ENCODE measurements at places on chromosomes 2 and 18.

DNA sequence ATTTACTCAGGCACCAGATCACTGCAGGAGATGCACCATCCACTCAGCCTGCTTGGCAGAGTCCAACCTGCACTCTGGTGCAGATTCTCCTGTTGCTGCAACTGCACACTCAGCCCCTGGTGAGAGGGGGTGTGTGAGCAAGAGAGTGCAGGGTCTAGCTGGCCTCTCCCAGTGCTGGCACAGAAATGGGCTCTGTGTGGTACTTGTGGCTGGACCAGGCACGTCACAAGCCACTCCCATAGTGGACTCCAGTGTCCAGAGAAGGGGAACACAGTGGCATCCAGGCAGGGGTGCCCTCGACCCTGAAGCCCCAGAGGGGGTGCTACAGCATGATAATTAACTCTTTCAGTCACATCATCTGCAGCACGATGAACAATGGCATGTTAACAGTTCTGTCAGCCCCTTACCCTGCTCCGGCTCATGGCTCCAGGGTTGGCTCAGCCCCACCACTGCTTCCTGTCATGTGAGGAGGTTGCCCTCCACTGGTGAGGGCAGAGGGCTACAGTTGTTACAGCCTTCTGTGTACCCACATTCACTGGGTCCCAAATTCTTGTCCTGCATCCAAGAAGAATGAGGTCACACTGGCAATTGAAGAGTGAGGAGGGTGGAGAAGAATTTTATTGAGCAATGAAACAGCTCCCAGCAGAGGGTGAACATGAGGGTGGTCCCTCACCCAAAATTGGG, 135.7 kb downstream of the EVA1A start:
- DNase-seq: no peak

DNA sequence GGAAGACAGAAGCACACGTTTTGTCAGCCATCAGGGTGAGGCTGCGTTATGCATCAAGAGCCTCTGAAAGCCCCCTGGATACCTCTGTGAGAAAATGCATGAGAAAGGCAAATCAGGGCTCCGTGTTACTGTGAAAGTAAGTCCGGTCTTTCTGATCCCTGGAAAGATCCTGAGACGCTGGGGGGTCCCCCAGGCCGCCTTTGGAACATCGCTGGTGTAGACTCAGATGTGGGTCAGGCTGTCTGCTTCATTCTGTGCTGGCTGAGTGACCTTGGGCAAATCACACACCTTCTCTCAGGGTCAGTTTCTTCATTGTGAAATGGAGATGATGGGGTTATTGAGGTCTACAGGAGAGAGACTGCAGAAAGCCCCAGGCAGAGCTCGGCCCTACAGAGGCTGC, 42.0 kb upstream of the HS6ST1 start:
- no peak for DNase-seq

GRCh38 chr2:143934626-143935481, 585.1 kb downstream of the ZEB2 start:
- no peak for DNase-seq

DNA sequence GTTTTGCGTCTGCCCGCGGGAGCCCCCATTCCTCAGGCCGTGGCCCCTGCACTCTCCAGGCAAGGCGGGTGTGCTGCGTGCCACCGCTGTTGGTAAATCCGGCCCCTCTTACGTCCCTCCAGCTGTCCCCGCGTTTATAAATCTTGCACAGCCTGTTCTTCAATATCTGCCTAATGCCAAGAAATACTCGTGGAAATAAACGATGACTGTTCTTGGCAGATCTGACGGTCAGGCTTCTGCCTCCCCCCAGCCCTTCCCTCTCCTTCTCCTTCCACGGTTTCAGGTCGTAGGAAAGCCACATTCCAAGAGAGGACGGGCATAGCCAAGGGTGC, 20.5 kb downstream of the ODC1 start:
- no peak for DNase-seq

DNA sequence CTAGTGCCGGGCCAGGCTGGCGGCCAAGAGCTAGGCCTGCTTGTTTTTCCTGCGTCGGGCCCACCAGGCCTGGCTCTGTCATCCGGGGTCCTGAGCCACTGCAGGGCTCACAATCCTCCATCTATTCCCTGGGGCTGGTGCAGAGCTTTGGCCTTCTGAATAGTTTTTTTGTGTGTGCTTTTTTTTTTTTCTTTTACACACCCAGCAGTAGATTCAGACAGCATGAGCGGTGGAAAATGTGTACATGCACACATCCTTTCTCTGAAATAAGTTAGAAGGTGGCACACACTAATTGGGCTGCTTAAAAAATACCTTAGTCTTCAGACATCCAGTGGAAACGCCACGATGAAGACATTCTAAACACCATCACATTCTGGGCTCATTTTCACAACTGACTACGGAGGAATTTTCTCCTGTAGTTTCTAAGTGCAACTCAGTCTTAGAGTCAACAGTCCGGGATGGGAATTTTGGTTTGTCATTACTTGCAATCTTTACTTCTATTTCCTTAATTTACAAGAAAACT, 6.1 kb downstream of the ZFP36L2 start:
- no peak for DNase-seq

DNA sequence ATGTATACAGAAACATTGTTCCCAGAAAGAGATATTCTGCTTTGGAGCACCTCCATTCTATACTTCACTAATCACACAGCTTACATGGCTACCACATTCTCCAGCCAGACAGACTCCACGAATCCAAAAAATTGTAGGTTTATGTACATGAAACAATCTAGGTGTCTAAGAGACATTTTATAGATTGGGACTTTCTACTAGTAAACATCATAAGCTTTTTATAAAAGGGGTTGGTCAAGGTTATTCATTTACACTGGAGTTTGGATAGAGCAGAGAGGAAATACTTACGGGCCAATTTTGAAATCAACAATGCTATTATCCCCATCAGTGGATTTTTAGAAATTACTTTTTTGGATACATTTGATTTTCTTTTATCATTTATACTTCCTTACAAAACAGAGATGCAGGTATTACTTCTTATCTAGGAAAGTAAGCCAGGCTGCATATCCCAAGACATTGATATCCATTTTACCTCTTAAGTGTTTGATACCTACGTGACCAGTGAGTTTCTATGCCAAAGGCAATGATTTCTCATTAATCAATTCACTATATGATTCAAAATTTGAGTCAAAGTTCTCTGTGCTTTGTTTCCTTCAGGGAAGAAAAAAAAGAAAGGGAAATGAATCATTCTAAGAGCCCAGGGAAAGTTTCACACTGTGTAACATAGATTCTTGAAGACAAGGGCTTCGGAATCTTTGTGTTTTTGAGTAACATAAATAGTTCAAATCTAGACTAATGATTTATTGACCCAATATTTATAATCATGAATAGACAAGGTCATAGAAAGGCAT, 140.5 kb downstream of the PTH2R start:
- DNase-seq: no peak

- no peak for DNase-seq
Observed at GRCh38 chr2:218516614-218517013, 51.5 kb downstream of the USP37 start.

DNA sequence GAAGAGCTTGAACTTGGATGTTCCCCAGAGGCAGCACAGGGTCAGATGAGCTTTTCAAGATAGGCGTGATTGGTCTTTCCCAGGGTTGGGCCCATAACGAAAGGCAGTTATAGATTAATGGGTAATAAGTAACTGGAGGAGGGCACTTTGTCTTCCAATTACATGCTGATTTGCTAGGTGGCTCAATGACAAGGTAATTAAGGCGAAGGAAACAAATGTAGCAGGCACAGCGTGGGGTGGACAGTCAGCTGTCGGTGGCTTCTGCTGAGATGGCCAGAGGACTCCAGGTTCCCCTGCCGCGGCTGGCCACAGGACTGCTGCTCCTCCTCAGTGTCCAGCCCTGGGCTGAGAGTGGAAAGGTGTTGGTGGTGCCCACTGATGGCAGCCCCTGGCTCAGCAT, at the start of gene UGT1A4:
Gene UGT1A4 (plus strand): TSS at position 185 of the 400 bp plus-strand sequence. CDS start 85 bp downstream, at position 270.
- DNase-seq: no peak

GRCh38 chr2:217206907-217207698, 347.2 kb upstream of the TNP1 start:
- DNase-seq: no peak

GRCh38 chr2:71465356-71465755, 12.0 kb downstream of the DYSF start:
- no peak for DNase-seq

DNA sequence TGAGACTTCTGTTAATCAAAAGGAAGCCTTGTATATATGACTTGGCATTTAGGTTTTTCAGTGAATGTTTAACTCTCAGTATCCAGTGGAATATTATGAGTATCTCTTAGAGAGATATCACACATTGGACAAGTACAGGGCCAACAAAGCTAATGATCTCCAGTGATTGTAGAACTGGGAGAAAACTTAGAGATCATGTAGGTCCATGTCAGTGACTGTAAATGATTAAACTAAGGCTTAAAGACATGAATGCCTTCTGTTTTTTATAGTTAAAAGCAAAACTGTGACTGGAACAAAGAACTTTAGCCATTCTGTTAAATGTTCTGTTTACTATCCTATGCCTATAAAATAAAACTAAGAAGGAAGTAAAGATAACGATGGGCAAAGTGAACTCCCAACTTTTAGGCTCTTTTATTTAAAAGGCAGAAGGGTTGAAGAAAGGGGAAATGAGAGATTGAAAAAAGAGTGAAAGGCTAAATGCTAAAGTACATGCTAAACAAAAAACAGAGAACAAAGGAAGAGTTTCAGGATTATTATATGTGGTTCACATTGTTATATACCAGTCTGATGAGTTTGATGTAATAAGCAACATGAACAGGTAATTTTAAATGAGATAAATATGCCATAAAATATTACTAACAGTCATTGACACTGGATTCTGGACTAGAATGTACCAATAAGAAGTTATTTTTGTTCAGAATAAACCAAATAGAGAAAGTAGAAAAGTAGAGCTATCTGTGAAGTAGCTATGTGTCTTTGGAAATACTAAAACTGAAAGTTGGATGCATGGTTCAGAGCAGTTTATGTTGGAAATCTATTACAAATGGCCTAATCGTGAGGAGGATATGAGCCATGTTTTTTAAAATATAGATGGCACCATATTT, 37.1 kb upstream of the TNFRSF11A start:
- DNase-seq: no peak
